Fibroblast of lung (primary cell): ENCODE measurements at places on chromosomes 12 and 14. TPM values are rescaled to one million over a fixed set of nuclear protein-coding genes. Genes with fewer than 3 reads are reported as not detected.

- H3K4me3 ChIP-seq: no peak overlapping the region
- no peaks in the 10 kb centered on the region for H3K4me1 ChIP-seq
- H3K36me3 ChIP-seq: no peaks in the 10 kb centered on the region
- no peak overlapping the region for H3K27ac ChIP-seq
These were observed 21.1 kb upstream of the PGF start for GRCh38 chr14:74976264-74977113.

The LRP1-AS gene
- not detected in 2 replicates for total RNA-seq

DNA sequence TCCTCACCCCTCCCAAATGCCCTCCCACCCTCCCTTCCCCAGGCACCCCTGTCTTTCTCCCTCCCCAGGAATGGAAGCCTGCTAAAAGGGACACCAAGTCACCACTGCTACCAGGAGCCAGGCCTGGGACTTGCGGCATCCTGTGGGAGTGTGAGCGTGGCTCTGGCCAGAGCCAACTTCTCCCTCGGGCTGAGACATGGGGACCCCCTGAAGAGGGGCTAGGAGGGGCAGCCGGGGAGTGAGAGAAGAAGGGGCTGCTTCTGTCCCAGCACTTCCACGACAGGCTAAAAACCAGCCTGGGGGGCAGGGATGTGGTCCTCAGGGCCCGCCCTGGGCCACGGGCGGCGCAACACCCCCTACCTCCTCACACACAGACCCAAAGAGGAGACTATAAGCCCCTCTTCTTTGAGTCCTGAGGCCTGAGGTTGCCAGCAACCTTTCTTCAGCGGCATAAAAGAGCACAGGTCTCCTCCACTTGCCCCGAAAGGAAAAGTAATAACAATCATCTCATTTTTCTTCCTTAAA, 278.9 kb downstream of the DPF3 start:
- no peaks in the 10 kb centered on the region for H3K27me3 ChIP-seq
- peaks cover 13% of the 10 kb centered on the region for H3K4me1 ChIP-seq
- DNase-seq: no peak
- no peaks in the 10 kb centered on the region for H3K36me3 ChIP-seq
- no peak overlapping the region for H3K4me3 ChIP-seq
- no peak overlapping the region for H3K27ac ChIP-seq

DNA sequence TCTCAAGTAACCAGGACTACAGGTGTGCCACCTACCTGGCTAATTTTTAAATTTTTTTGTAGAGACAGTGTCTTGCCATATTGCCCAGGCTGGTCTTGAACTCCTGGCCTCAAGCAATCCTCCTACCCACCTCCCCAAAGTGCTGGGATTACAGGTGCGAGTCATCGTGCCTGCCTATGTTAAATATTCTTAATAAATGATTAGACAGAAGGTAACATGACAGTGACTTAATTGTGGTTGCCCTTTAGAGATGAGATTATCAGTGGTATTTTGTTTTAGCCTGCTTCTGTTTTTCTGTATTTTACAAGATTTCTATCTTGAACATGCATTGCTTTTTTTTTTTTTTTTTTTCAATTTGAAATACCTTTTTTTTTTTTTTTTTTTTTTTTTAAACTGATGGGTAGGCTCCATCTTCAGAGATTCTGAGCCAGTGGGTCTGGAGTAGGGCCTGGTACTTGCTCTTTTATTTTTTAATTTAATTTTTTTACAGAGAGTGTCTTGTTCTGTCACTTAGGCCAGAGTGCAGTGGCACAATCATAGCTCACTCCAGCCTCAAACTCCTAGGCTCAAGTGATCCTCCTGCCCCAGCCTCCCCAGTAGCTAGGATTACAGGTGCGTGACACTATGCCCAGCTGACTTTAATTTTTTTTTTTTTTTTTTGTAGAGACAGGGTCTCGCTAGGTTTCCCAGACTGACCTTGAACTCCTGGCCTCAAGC, 88.4 kb downstream of the BORCS5 start:
- no peak overlapping the region for H3K27ac ChIP-seq
- no peaks in the 10 kb centered on the region for H3K27me3 ChIP-seq
- DNase-seq: no peak
- peaks cover 7% of the 10 kb centered on the region for H3K4me1 ChIP-seq

The INHBE gene
- 9.2 and 26.4 TPM in 2 replicates for total RNA-seq

The GDF3 gene
- total RNA-seq: not detected in 2 replicates

The DTD2 gene
- total RNA-seq: 34.7 and 40.8 TPM in 2 replicates

DNA sequence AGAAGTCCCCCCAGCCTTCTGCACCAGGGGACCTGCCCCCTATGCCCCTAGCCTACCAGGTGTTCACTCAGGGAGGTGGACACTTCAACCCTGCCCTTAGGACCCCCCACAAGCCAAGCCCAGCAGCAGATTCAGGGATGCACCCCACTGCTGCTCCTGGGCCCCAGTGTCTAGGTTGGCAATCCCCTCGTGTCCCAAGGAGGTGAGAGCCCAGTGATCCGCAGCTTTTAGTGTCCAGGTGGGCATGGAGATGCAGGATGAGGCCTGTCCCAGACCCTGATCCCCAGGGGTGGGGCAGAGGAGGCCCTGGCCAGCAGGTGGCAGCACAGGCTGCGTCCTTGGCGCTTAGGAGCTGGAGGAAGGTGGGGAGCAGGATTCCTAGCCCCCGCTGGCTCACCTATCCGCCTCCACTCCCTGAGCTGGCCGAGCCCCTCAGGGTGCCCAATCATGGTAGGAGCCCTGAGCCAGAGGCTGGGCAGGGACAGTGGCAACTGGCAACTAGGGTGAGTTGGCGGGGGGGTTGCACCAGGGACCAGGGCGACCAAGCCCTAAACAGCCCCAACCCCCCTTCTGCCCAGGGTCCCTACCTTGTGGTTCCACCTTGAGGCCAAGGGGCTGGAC, 4.1 kb downstream of the CKB start:
- DNase-seq: peak; percentile 39
- H3K36me3 ChIP-seq: peaks cover 2% of the 10 kb centered on the region
- no peak overlapping the region for H3K4me3 ChIP-seq
- peaks cover 16% of the 10 kb centered on the region for H3K4me1 ChIP-seq
- no peak overlapping the region for H3K27ac ChIP-seq

GRCh38 chr14:101503431-101504095, 57.7 kb upstream of the DIO3 start:
- no peaks in the 10 kb centered on the region for H3K4me1 ChIP-seq
- DNase-seq: no peak
- no peak overlapping the region for H3K27ac ChIP-seq
- H3K36me3 ChIP-seq: no peaks in the 10 kb centered on the region
- H3K27me3 ChIP-seq: no peaks in the 10 kb centered on the region
- no peak overlapping the region for H3K4me3 ChIP-seq

The NINJ2 gene
- 0.66 and 1.3 TPM in 2 replicates for total RNA-seq

GRCh38 chr14:30115756-30116155, 188.1 kb upstream of the PRKD1 start:
- no peak overlapping the region for H3K27ac ChIP-seq
- H3K27me3 ChIP-seq: no peaks in the 10 kb centered on the region
- no peaks in the 10 kb centered on the region for H3K4me1 ChIP-seq
- H3K4me3 ChIP-seq: no peak overlapping the region
- H3K36me3 ChIP-seq: no peaks in the 10 kb centered on the region
- DNase-seq: no peak

The KCNA5 gene
- total RNA-seq: not detected in 2 replicates

DNA sequence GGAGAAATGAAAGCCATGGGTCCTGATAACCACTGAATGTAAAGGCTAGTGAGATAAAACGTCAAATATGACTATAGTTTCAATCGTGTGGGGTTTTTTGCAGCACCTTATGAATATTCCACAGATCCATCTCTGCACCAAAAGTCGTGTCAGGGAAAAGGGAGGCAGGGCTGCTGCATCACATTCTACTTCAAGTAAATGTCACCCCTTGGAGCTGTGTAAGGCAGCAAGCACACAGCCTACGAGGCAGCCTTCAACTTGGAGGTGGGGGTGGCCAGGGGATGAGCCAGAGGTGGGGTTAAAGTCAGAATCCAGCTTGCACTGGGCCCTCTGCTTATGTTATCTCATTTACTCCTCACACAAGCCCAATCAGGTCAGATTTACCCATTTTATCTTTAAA, 90.4 kb downstream of the ARMH4 start:
- H3K4me1 ChIP-seq: no peaks in the 10 kb centered on the region
- H3K27ac ChIP-seq: no peak overlapping the region
- no peaks in the 10 kb centered on the region for H3K36me3 ChIP-seq
- H3K4me3 ChIP-seq: no peak overlapping the region

DNA sequence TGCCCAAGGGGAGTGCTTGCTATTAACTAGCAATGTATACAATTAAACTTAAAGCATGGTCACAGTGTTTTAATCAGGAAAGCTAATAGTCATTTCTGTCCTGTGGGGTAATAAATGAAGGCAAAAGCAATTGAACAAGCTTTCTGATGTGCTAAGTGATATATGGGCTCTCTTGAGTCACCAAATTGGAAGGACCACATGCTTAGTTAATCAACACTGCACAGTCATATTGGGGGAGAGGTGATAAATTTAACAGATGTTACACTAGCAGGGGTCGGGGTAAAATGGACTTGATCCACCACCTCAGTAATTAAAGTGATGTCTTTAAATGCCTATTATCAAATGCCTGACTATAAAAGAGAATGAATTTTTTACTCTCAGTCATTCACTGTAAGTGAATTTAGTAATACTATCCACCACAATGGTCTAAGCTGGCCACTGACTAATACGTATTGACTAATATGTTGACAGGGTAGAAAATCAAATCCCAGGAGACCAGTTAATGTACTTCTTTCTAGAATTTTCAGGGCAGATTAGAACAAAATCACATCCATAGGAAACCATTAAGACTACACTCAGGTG, 736.3 kb downstream of the RPS29 start:
- no peaks in the 10 kb centered on the region for H3K36me3 ChIP-seq
- no peaks in the 10 kb centered on the region for H3K27me3 ChIP-seq
- H3K27ac ChIP-seq: no peak overlapping the region
- H3K4me3 ChIP-seq: no peak overlapping the region
- no peaks in the 10 kb centered on the region for H3K4me1 ChIP-seq

The NRL gene
- 0.77 and 0.99 TPM in 2 replicates for total RNA-seq

The CACNA2D4 gene
- total RNA-seq: 0.26 and 0.99 TPM in 2 replicates

The CRACR2A gene
- total RNA-seq: 3.3 and 5.8 TPM in 2 replicates

The ANP32D gene
- total RNA-seq: not detected in 2 replicates

The ASIC1 gene
- 1.7 and 1.8 TPM in 2 replicates for total RNA-seq

- no peaks in the 10 kb centered on the region for H3K27me3 ChIP-seq
- no peak overlapping the region for H3K4me3 ChIP-seq
- no peak overlapping the region for H3K27ac ChIP-seq
- DNase-seq: no peak
These were observed 466.3 kb downstream of the DIO2 start for GRCh38 chr14:79745046-79745445.

DNA sequence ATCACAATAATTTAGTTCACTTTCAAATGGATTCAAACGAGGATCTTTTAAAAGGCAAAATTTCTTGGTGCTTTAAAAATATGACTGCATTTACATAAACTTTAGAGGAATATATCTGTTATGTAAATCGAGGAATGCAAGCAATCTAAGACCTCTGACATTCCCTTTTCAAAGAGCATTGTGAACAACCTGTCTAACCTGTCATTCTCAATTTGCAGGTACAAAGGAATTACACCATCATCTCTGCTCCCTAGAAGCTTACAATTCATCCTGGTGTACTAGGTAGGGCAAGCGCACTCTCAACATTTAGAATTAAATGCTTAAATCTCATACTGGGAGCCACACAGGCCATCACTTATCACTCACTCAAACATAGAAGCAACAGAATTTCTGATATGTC, 35.6 kb downstream of the BMP4 start:
- no peak for DNase-seq
- H3K4me3 ChIP-seq: no peak overlapping the region
- H3K4me1 ChIP-seq: peaks cover 6% of the 10 kb centered on the region
- no peaks in the 10 kb centered on the region for H3K27me3 ChIP-seq
- H3K36me3 ChIP-seq: no peaks in the 10 kb centered on the region

DNA sequence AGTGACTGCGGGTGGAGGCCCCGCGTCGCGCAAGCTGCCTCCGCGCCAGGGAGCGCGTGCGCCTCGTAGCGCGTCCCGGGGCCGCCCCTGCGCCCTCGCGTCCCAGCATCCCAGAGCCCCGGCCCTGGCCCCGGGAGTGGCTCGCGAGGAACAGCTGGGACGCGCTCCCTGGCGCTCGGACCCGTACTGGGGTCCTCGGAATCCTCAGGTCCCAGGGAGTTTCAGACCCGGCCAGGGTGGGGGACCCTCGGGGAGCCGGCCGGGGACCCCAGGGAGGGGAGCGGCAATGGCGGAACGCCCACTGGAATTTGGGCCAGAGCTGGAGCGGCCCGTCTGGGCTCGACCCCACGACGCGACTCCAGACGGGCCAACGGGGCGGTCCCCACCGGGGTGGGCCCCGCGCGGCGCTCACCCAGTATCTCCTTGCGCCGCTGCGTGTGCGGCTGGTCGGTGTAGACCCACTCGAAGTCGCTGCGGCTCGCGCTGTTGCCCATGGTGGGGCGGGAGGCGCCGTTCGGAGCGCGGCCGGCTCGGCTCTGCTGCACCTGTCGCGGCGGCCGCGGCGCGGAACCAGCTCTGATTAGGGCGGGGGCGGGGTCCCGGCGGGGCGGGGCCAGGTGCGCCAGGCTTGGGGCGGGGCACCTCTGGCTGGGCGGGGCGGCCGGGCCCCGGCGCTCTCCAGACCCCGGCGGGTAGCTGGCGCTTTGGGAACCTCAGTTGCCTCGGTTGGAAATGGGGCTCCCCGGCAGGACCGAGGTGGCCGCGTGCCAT, at the start of gene DEGS2:
Gene DEGS2 (minus strand): TSS at position 552 of the 771 bp plus-strand sequence. CDS start 58 bp downstream, at position 494.
- no peaks in the 10 kb centered on the region for H3K36me3 ChIP-seq
- peaks cover 23% of the 10 kb centered on the region for H3K27me3 ChIP-seq
- no peak within 1 kb of the TSS for H3K27ac ChIP-seq
- H3K4me1 ChIP-seq: no peaks in the 10 kb centered on the region

- DNase-seq: no peak
- no peak overlapping the region for H3K27ac ChIP-seq
- H3K36me3 ChIP-seq: no peaks in the 10 kb centered on the region
These were observed 183.3 kb upstream of the LMO3 start for GRCh38 chr12:16789204-16789790.

DNA sequence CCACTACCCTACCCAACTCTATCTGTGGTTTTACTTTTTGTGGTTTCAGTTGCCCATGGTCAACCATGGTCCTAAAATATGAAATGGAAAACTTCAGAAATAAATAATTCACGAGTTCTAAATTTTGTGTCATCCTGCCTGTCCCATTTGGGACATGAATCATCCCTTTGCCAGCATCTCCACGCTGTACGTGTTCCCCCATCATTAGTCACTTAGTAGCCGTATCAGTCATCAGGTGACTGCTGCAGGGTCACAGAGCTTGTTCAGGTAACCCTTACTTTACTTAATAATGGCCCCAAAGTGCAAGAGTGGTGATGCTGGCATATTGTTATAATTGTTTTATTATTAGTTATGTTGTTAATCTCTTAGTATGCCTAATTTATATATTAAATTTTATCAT, 209.9 kb downstream of the ITPR2 start:
- peaks cover 4% of the 10 kb centered on the region for H3K4me1 ChIP-seq
- peaks cover 2% of the 10 kb centered on the region for H3K36me3 ChIP-seq
- no peak overlapping the region for H3K4me3 ChIP-seq
- H3K27ac ChIP-seq: no peak overlapping the region
- no peak for DNase-seq
